ELR (cell line): ENCODE measurements at places on chromosomes 7 and 10.

GRCh38 chr7:41628901-41629300, 74.0 kb downstream of the INHBA start:
- DNase-seq, result peak; percentile 17

DNA sequence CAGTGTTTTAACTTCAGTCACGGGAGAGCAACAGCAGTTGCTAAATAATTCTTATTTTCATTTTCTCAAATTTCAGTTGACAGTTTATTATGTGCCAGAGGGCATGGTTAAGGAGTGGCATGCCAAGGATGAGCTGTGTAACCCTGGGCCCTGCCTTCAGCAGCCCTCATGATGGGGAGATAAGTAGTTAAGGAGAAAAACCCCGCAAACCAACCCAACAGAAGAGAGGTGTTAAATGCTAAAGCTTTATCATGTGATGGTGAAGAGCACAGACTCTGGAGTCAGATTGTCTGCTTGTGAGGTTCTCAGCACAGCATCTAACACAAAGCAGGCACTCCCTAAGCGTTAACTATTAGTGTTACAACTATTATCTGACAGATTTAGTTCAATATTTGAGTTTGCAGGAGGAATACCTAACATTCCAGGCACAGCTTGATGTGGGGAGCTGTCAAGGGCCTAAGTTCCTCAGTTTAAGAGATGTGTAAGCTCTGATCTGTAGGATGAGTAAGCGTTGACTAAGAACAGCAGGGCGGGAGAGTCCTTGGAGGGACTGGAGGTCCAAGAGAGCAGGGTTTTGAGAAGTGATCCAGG, 29.6 kb downstream of the STAM start:
- peak; percentile 98 for DNase-seq

- no peak for DNase-seq
Observed at GRCh38 chr10:71124921-71125748, 87.2 kb upstream of the UNC5B start.

GRCh38 chr7:22849662-22850061, 27.0 kb upstream of the TOMM7 start:
- DNase-seq, result no peak

- DNase-seq, result no peak
Observed at GRCh38 chr7:155426543-155427410, 31.2 kb upstream of the EN2 start.

DNA sequence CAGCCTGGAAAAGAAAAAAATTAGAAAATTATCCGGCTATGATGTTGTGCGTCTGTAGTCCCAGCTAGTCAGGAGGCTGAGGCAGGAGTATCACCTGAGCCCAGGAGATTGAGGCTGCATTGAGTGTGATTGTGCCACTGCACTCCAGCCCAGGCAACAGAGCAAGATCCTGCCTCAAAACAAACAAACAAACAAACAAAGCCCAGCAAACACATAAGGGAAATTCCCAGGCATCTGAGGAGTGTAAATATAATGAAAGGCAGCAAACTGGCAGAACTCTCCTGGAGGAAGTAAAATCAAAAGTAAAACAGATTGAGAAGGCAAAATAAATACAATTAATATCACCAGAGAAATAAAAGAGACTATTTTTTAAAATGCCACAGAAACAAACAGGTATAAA, 84.5 kb upstream of the ITGB1 start:
- DNase-seq, result no peak

DNA sequence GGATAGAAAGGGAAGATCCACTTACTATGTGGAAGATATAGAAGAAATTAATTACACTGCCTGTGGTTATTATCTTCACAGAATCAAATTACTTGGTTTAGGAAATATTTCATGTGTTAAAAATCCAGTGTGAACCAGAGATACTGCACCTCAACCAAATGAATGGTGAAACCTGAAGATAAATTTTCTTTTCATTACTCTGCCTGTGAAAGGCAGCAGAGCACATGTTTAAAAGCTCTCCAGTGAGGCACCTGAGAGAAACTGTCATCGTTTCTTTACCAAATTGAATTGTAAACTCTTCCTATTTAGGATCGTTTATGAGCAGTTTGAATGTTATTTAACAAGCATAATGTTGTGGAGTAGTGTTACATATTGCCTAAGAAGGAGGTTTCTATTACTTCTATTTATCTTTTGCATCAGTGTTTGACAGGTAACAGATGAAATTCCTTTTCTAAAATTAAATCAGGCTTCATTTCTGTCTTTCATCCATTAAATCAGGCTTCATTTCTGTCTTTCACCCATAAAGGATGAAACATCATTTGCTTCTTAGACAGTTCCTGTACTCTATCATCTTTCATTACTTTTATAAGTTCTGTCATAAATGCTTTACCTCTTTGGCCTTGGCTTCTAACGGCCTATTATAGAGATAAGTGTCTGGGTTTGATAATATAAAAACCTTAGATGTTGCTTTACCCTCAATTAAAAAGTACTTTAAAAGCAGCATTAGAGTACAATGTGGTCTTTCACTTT, 266.6 kb downstream of the NXPH1 start:
- DNase-seq, result no peak

- DNase-seq, result no peak
Observed at GRCh38 chr10:29297678-29298077, 8.8 kb downstream of the LYZL1 start.

- DNase-seq, result peak; percentile 58
Observed at GRCh38 chr7:75962607-75963380, 31.6 kb downstream of the TMEM120A start.

GRCh38 chr10:103797857-103798256, 57.5 kb downstream of the SH3PXD2A start:
- no peak for DNase-seq

DNA sequence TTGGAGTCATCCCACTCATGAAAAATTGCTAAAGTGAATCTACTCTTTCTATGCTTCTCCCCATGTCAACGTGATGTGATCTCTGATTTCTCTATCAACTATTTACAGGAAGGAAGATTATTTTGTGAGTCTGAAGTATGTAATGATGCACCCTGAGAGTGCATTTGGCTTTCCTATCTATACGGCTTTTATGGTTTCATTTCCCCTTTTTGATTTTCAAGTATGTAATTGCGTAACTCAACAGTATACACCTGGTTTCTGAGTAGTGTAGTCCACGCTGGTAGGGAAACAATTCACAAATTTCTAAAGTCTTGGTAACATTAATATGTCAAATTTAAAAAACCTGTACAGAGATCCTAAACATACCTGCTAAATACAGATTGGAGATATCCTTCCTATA, 194.7 kb upstream of the SEMA3A start:
- DNase-seq, result no peak

DNA sequence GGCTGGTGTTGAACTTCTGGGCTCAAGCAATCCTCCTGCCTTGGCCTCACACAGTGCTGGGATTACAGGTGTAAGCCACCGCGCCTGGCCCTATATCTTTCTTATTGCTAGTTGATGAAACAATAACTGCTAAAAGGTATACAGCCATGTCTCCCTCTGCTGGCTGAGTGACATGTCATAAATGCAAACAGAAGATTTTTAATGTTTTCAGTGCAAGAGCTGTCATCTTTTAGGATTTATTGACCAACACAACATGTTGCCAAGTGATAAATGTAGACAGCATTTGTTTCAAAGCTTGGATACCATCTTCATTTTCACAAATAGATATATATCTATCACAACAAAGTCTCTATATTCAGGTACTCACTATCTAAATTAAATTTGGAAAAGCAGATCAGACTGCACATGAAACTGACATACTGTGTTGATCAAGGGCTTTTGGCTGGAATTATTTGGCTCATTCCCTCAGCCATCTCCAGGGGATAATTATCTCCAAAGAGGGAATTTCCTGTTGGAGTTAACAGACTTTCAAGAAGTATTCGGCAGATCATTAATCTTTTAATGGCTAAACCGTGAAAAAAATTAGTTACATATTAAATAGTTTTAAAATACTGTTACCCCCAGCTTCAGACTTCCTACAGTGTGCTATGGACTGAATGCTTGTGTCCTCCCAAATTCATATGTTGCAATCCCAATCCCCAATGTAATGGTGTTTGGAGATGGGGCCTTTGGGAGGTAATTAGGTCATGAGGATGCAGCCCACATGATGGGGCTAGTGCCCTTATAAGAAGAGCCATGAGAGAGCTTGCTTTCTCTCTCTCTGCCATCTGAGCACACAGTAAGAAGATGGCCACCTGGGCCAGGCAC, 41.3 kb upstream of the SRPK2 start:
- DNase-seq, result peak; percentile 59

DNA sequence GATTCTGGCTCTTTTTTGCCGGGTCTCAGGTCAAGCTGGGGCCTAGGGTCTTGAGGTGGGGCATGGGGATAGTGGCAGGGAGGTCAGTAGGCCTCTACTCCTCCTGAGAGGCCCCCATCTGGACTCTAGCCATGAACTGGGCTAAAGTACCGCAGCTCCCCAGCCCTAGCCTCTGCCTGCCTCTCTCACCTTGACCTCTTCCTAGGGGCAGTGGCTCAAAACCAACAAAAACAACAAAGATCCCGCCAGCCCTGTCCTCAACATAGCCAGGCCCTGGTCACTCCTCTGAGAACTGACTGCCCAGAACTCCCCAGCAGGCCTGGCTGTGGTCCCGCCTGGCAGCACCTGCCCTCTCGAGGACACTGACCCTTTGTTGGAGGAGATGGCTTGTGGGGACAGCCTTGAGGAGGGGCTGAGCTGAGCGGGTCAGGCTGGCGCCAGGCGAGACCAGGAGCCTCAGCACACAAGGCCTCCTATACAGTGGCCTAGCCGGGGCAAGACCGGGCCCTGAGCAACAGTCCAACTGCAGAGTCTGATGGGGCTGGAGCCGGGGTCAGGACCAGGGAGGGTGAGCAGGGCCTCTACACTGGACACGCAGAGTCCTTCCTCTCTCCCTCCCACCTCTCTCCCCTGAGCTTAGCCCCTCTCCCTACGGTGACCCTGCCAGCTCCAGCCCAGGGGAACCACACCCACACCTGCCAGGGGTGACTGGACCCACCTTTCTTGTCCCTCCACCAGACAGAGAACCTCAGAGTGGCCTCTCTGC, 11.6 kb upstream of the PPIF start:
- no peak for DNase-seq

DNA sequence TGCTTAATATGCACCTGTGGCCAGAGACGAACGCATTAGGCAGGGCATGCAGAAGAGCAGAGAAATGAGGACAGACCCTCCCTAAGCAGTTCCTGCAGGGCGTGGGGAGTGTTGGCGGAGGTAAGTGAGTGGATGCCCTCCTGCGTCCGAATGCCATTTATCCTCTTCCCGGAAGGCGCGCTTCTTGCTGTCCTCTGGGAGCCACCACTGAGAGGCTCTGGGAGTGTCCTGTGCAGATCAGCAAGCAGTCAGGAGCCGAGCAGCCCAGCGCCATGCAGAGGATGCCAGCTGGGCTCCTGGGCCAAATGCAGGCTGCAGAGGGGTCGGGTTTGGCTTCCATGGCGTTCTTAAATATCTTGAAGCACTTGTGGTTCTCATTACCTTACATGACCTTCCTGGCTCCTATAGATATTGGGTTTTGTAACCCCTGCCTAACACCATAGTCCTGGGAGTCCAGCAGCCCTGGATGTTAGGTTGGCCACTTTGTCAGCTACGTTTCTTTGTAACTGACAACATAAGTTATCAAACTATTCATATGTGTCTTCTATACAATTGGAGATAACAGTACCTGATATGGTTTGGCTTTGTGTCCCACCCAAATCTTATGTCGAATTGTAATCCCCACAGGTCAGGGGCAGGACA, 30.0 kb upstream of the SLIT1 start:
- DNase-seq, result no peak

DNA sequence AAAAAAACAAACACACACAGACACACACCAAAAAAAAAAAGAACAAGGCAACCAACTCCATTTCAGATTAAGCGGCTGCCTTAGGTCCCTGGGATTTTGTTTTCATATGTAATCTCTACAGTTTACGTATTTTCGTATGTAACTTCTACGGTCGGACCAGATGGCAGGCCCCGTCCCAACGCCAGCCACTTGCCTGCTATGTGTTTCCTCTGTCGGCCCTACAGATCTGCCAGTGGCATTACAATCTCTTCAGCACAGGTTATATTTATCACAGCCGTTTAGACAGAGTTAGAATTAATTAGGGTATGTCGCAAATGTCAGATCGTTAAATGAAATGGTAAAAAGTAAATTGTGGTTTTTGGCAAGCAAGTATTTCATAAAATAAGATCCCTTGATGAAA, 99.3 kb downstream of the DNAJB6 start:
- no peak for DNase-seq

GRCh38 chr10:129079705-129080104, 387.3 kb upstream of the MGMT start:
- DNase-seq, result no peak

- DNase-seq, result no peak
Observed at GRCh38 chr7:142405122-142405765, 147.4 kb upstream of the PRSS58 start.

DNA sequence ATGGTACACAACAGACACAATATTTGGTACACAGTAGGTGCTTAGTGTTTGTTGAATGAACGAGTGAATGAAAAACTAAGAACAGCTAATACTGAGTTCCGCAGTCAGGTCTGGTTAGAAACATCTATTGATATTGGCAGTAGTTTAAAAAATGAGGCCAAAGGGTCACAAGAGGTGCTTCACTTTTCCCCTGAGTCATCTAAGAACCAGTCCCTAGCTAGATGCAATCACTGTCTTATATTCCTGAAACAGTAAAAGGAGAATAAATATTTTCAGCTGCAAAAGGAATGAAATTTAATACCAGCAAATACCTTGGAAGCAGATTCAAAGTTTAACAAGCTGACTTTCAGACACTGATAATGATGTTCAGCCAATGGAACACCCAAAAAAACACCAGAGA, 54.5 kb downstream of the SCRN1 start:
- DNase-seq, result no peak

DNA sequence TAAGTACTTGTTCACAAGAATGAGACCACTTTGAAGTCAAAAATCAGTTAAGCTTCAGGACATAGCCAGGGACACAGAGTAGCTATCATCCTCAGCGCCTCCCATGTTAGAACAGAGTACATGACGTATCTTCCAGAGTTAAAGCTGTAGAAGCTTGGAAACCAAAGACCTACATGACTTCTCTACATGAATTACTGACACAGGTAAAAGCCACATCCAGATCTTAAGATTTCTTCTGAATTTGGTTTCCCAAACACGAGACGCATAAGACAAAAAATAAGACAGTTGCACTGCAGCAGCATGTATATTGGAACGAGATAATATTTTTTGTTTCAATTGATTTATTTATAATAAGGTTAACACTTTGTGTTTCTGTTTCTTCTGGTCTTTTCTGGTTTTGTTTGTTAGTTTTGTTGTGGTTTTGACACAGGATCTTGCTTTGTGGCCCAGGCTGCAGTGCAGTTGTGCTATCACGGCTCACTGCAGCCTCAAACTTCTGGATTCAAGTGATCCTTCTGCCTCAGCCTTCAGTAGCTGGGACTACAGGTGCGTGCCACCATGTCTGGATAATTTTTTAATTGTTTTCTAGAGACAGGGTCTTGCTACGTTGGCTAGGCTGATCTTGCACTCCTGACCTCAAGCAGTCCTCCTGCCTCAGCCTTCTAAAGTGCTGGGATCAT, 10.2 kb upstream of the EPC1 start:
- DNase-seq, result no peak

DNA sequence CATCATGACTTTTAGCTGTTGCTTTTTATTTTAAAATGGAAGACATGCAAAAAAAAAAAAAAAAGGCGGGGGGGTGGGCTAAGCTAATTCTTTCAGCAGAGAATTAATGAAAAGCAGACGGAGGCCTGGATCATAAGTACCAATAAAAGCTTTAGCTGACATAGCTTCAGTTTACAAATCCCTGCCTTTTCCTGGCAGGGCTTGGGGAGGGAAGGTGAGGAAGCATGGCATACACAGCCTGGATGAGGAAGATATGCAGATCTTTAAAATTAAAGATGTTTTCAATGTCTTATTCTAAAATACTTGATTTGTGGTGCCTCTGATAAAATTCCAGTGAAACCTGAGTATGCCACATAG, 57.0 kb downstream of the ICA1 start:
- no peak for DNase-seq
